ENCODE measurements at places on chromosomes 7 and 10.

GRCh38 chr7:18890134-18890533 is 227.3 kb downstream of the TWIST1 start:
- no peak for DNase-seq

DNA sequence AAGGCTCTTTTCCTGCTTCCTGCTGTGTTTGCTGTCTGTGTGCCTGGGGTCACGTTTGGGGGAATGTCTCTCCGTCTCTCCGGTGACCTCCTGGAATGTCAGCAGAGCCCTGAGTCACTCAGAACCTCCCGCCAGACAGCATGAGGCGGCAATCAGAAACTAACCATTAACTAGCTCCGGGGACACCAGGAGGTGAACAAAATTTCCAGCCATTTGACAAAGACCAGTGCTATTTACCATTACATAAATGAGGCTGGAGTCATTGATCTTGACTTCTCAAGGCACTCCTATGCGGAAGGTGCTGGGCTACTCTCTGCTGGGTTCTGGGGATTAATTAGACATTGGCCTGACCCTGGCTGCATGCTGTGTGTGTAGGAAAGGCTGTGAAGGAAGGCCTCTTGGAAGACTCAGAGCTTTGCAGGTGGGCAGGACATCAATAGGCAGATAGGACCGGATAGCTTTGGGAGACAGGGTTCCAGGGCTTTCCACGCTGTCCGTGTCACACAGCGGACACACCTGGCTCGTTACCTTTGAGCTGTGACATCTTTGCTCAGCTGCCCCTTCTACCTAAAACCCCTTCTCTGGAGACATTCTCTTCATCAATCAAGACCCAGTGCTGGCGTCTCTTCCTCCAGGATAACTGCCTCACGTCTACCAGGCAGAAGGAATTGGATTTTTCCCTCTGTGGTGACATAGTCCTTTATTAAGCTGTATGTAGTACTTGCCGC is 77.0 kb downstream of the PFKFB3 start:
- no peak for DNase-seq

- no peak for DNase-seq
These were observed 15.2 kb upstream of the FAS start for GRCh38 chr10:88975377-88975720.

- DNase-seq = no peak
These were observed 236.7 kb downstream of the DIP2C start for GRCh38 chr10:452512-453426.

DNA sequence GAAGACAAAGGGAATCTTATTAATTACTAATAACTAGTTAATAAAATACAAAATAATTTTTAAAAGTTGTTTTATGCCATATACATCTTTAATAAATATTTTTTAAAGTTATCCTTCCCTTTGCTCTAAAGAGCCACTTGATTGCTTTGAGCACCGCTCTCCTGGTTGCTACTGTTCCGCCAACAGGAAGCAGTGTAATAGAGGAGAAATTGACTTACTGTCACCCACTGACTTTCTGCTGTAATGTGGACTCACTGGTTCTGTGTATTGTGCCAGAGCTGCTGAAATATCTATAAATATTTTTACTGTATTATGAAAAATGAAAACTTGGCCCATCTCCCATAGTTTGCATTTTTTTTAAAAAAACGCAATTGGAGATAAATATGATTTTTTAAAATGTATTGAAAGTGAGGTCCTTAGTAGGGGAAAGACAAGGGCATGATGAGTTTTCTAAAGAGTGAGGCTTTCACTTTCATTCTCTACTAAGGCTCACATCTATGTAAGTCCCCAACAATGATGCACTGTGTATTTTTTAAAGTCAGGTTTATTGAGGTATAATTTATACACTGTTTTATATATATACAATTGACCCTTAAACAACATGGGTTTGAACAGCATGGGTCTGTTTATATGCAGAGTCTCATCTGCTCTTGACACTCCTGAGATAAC is 100.5 kb downstream of the NPY start:
- DNase-seq = no peak

GRCh38 chr10:59968705-59969104 is 62.3 kb upstream of the CCDC6 start:
- DNase-seq = no peak

DNA sequence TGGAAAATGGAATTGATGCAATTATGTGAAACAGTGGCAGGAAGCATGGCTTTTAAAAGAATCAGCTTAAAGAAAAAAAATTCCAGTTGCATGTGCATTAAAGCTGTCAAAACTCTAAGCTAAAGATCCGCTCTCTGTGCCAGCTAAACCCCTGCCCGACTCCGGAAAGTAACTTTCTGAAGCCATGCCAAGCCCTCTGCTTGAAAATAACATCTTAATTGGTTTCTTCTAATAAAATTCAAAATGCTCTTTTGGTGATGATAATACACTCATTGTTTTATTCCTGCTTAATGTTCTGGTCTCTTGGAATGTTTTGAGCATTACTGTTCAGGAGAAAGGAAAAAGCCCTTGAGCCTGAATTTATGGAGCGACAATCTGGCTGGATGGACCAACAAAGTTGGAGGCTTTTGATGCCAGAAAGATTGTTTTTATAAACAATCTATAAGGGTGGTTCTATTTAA is 11.7 kb downstream of the SEMA3C start:
- DNase-seq = no peak

DNA sequence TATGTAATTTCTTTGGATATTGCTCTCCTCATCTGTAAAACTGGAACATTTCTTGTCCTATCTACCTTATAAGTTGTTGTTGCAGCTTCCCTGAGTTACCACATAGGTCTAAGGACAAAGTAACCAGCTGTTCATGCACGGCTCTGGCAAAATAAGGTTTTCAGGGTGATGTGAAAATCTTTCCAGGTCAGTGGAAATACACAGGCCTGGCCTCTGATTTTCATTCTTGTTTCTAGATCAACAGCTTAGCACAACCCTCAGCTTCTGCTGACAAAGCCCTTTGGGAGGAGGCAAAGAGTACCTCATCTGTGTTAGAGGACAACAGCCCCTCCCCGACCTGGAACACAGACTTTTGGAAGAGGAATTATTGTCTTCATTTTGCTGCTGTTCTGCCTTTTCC is 117.5 kb upstream of the AGK start:
- DNase-seq = no peak

GRCh38 chr10:121351540-121351939 is 246.7 kb downstream of the FGFR2 start:
- no peak for DNase-seq
